ENCODE measurements at places on chromosomes 3 and 15. TPM values are rescaled to one million over a fixed set of nuclear protein-coding genes. Genes with fewer than 3 reads are reported as not detected.
A peak's percentile ranks its signal among the peaks of the same experiment; 100 is the strongest.

DNA sequence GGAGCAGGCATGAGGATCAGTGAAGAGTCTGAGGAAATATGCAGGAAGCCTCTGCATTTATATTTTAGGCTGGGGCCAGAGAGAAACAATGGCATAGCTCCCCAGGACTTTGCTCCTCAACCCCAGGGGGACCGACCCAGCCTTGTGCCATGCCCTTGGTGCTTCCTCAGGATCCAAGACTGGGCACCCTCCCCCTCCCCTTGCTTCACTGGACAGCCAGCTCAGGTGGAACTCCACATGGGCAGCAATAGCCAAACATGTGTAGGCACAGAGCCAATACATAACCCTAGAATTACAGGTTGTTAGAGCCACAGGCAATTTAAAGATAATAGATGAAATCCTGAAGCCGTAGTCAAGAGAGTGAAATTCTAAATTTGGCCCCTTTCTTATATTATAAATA is 73.0 kb upstream of the ETV5 start:
- no peak for DNase-seq

- DNase-seq = no peak
Observed at GRCh38 chr3:130677343-130677742, 69.3 kb downstream of the PIK3R4 start.

GRCh38 chr15:43093026-43093425 is 12.8 kb downstream of the UBR1 start:
- DNase-seq = no peak

DNA sequence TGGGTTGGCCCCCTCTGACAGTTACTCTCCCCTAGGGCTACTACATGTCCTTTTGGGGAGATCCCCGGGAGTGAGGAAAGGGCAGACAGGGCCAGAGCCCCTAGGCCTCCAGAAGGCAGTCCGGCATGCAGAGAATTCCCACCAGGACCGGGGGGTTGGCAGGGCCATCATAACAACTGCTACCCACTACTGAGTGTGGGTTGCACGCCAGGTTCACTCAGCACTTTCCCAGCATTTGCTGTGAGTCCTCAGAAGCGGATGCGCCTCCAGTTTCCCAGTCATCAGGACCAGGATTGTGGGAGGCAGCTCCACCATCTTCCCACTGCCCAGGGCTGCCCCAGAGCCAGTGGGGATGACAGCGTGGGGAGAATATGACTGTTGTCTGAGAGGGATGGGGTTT is 51.2 kb upstream of the HERC1 start:
- no peak for DNase-seq

GRCh38 chr3:126928921-126929474 is 53.9 kb upstream of the PLXNA1 start:
- no peak for DNase-seq

GRCh38 chr3:38267662-38268061 is 2.0 kb downstream of the SLC22A13 start:
- no peak for DNase-seq

GRCh38 chr3:115399750-115400149 is 223.6 kb upstream of the GAP43 start:
- no peak for DNase-seq

DNA sequence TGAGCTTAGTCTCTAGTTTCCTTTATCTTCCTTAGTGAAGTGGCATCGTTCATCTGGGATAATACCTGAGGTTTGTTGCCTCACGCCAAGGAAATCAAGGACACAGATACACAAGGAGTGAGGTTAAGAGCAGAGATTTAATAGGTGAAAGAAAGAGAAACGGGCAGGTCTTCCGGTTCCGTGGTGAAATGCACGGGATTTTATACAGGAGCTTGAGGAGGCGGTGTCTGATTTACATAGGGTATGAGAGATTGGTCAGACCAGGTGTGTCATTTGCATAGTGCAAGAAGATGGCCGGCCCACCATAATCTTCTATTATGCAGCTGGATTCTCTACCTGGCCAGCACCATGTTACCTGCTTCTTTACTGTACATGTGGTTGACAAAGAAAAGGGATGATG is 17.2 kb downstream of the ARRDC4 start:
- DNase-seq = no peak

GRCh38 chr3:141259821-141260629 is 28.4 kb downstream of the PXYLP1 start:
- DNase-seq = no peak

DNA sequence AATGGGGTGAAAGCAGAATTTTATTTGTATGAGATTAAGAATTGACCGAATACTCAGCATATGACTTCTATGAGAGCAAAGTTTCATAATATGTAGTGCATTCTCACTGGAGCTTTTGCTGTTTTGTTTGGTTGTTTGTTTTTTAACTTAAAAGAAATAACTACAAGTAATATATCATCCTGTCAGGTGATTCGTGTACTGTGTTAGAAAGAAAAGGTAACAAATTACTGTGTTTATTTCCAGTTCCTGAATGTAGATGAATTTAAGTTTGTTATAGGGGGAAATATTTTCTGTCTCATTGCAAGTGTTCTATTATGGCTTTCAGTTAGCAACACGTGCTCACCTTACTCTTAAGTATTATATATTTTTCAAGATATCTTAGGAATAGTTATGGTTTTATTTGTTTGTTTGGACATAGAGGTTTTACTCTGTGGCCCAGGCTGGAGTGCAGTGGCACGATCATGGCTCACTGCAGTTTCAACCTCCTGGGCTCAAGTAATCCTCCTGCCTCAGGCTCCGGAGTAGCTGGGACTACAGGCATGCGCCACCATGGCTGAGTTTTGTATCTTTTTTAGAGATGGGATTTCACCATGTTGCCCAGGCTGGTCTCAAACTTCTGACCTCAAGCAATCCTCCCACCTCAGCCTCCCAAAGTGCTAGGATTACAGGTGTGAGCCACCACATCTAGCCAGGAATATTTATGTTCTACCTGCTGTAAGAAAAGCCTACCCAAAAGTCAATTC is 125.4 kb downstream of the FNDC3B start:
- no peak for DNase-seq

DNA sequence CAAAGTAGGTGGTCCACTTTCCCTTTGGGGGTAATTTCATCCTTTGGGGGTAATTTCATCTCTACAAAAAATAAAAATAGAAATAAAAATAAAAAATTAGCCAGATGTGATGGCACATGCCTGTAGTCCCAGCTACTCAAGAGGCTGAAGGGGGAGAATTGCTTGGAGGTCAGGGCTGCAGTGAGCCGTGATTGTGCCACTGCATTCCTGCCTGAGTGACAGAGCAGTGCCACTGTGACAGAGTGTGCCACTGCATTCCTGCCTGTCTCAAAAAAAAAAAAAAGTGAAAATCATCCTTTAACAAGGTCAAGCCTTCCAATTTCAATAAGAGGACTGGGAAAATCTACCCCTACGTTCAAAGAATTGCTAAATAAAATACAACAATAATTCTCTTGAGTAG is 22.8 kb downstream of the SERP1 start:
- DNase-seq = no peak

GRCh38 chr15:36967929-36968328 is 132.4 kb downstream of the MEIS2 start:
- DNase-seq = no peak

DNA sequence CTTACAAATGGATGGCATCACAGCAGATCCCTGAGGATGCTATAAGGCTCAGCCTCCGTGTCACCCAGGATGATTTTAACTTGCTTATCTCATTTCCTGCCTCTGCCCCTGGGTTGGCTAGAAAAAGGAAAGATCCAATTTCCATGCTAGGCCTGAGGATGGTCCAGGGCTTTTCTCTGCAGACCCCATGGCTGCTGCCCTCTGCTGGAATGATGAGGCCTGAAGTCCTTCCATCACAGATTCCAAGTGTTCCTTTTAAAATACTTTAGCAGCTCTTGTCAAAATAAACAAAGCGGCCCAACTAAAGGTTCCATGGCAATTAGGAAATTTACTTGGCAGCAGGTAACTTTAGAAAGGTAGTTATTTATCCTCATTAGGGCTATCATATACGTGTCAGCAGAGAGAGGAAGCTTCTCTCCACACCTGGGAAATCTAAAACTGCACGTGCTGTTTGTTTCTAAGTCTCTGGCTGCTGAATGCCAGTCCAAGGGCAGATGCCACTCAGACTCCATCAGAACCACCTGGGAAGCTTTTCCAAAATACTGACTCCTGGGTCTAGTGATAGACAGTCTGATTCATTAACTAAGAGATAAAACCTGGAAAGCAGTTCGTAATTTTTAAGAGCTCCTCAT is 401.9 kb upstream of the IL12A start:
- DNase-seq = no peak

DNA sequence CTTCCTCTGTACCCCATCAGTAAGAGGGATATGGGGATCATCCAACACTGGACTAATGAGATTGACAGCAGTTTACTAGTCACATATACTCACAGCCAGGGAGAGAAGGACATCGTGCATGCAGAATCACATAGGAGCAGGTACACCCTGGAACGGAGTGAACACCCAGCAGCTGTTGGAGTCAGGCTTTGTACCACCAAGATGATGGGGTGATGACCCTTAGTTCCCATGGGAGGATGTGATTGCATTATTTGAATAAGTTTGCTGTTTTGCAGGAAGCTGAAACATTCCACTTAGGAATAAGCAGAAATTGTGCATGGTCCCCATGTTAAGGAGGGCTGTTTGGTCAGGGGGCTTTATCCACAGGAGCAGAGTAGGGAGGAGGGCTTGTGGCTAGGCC is 482.7 kb upstream of the PDZRN3 start:
- no peak for DNase-seq

- DNase-seq = peak; percentile 61
Observed at GRCh38 chr3:53803124-53803815, 42.9 kb downstream of the CHDH start.

DNA sequence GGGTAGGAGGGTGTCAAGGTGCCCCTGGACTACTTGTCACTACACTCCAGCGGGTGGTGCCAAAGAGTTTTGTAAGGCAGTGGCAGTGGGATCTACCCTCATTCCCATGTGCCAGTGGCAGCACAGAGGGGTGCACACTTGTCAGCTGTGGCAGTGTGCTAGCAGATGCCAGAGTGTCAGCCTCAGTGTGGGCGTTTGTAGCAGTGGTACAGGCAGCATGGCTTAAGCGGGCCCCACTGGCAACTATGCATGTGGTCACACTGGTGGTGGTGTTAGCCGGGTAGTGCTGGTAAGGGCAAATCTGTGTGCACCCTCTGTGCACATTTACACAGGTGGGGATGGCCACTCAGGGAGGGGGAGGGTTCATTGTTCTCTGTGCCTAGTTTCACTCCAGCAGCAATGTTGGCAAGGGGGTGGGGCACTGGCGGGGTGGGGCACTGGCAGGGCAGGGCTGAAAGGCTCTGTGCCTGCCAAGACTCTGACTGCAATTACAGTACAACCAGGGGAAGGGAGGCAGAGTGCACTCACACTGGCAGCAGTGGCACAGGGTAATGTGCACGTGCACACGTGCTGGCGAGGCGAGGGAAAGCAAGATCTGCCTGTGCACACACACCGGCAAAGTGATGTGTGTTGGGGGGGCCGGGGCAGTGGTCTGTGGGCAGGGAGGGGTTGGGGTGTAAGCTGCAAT is 31.8 kb downstream of the MYO9A start:
- no peak for DNase-seq

DNA sequence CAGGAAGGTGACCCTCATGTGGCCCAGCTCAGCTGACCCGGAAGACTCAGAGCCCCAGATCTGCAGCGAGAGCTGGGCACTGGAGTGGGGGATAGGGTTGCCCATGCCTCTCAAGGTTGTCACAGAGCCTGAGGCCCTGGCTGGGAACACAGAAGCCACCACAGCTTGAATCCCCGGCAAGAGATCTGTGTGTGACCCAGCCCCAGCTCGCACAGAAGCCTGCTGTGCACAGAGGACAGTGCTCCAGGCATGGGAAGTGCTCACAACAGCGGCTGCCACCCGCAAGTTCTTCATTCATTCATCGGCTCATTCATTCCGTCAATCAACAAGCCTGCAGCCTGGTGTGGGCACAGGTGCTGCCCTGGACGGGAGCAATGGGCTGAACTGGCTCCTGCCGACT is 36.4 kb downstream of the DNAJB8 start:
- no peak for DNase-seq

DNA sequence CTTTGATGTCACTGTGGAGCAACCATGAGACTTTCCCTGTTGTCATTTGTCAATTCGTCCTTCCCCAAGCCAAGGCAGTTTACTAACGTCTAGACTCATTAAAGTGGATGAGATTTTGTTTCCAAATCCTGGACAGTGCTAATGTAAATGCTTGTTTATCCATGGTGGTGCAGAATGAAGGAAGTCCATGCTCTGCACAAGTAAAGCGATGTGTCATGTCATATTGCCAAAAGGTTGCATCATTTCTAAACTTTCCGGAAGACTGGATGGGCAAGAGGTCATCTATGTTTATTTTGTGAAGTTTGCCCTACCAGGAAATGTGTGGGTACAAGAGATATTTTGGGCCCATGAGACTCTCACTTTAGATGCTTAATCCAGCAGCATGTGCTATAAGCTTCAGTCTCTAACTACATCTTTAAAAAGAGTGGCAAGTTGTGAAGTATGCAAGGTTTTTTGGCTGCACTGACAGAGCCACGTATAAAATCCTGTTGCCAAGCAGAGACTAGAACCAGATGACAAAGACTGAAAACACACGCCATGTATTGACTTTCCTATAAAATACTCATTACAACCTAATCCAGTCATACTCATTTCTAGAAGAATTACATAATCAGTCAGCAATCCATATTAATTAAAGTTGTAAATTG is 72.1 kb upstream of the FNDC3B start:
- DNase-seq = no peak

DNA sequence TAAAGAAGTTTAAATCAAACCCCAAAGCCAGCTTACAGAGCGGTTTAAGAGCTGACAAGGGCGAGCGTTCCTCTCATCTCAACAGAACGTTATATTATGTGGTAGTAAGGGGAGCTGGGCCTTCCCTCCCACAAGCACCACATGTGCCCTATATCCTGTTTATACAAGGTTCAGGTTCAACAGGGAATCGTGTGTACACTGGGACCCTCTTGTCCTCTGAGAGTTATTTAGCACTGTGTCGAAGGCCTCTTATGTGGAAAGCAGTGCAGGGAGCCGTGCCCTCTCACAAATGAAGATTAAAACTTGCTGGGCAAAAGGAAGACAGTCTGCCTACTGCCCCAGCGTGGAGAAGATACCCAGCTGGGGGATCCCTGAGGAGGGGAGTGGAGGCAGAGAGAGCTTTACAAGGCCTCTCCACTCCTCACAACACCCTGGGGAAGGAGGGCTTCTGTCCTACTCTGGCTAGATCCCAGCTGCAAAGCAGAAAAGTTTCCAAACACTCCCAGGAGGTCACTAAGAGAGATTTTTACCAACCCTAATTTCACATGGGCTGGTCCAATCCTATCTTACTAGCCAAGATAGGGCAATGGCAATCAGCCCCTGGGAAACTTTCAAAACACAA is 2.9 kb downstream of the TLE3 start:
- DNase-seq = no peak

The ACAN gene
- total RNA-seq = not detected

The FEZF2 gene
- not detected for total RNA-seq

The DET1 gene
- 19.6 TPM for total RNA-seq

The CHST13 gene
- 0.29 TPM for total RNA-seq

The STRIT1 gene
- 0.32 TPM for total RNA-seq

The IQCH gene
- total RNA-seq = 6.6 TPM

The MASP1 gene
- 0.33 TPM for total RNA-seq

The CTXN2 gene
- total RNA-seq = not detected

The NR1I2 gene
- total RNA-seq = 0.29 TPM

The ILDR1 gene
- total RNA-seq = 5.9 TPM

The POPDC2 gene
- 7.9 TPM for total RNA-seq

Measured in breast epithelium (tissue), 4 donors.